Stimulated activated CD4-positive, alpha-beta T cell treated with anti-CD3 and anti-CD28 coated beads, TNF-alpha, amount 100 ng/mL, for 1 hour (primary cell): ENCODE measurements at places on chromosomes 1 and 21.

DNA sequence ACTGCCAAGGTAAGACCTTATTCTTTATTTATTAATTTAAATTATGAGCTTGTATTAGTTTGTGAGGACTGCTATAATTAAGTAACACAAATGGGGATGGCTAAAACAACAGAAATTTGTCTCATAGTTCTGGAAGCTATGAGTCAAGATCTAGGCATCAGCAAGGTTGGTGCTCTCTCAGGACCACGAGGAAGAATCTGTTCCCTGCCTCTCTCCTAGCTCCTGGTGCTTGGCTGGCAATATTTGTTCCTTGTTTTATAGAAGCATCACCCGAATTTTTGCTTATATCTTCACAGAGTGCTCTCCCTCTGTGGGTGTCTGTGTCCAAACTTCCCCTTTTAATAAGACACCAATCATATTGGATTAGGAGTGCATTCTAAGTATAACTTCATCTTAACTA is 41.4 kb upstream of the CCDC190 start:
- no peak for DNase-seq

DNA sequence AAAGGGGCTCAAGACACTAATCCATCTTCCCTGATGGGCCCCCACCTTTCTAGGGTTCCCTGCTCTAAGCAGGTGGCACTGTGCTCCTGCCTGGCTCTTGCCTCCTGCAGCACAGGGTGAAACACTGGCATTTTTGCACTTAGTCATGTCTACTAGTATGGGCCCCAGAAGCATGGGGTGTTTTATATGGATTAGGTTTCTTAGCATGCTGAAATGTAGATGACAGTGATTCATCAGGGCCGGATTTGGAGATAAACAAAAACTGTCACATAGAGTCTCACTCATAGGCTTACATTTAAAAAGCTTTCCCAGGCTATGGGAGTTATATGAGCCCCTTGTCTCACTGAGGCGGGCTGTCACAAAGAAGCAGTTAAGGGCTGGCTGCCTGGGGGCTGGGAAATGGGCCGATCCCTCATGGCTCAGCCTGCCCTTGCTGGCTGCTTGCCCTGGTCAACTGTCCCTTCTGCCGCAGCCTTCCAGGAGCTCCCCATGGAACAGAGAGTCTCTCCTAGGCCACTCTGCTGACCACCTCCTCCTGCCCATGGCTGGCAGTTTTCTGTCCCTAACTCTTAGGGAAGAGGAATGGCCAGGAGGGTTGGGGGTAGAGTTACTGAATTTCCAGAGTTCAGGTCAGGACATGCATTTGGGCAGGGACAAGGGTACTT is 6.5 kb downstream of the GALNT2 start:
- no peak for DNase-seq

- DNase-seq, result no peak
These were observed 57.2 kb upstream of the COL6A2 start for GRCh38 chr21:46040707-46041106.

- no peak for DNase-seq
These were observed 22.9 kb upstream of the LAMC1 start for GRCh38 chr1:183000167-183000962.

GRCh38 chr1:167669209-167670124 is 39.4 kb downstream of the RCSD1 start:
- DNase-seq, result no peak

- DNase-seq, result no peak
These were observed 148.7 kb upstream of the PRMT6 start for GRCh38 chr1:106907795-106908194.

GRCh38 chr1:113875714-113876113 is 4.2 kb upstream of the PTPN22 start:
- DNase-seq, result no peak

DNA sequence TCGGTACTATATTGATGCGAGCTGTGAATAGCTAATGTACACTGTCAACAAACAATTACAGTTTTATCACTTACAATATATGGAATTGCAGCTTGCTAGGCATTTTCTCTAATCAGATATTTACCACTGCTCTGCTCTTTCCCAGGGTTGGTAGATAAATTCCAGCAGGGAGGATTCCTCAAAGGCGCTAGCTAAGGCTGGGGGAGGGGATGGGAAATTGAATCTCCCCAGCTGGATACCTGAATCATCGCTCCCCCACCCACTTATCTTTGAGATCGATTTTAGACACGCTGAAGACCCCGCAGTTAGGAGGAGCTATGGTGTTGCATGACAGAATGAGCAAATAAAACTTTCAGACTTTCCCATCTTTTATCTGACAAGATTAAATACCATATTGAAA is 127.2 kb downstream of the CSMD2 start:
- DNase-seq, result no peak

DNA sequence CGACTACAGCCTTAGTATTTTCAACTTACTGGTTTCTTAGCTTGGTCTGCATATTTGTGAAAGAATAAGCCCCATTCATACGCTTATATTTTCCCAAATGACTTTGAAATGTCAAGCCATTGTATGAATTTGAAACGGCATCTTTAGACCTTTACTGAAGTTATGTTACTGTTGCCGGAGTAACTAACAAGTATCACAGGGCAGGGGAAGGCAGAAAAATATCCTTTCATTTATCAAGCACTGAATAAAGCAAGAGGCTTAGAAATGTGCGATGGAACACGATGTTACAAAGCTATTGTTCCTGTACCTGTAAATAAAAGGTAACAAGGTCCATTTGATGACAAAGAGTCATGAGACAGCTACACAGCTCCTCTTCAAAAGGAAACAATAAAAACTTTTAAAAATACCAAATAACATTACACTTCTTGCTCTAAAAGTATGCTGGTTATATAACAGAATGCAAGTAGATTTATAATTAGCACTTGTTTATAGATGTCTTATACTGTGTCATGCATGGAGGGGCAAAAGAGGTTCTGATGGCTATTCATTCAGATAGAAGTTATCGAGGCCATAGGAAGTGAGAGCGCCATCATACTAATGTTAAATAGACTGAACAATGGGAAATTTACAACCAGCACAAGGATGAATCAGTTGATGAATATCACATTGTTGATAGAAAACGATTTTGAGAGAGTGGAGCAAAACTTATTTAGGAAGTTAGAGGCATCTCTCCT is 322.6 kb downstream of the RGS7 start:
- DNase-seq, result no peak

- DNase-seq, result no peak
These were observed 44.3 kb upstream of the IL10 start for GRCh38 chr1:206816390-206817287.

DNA sequence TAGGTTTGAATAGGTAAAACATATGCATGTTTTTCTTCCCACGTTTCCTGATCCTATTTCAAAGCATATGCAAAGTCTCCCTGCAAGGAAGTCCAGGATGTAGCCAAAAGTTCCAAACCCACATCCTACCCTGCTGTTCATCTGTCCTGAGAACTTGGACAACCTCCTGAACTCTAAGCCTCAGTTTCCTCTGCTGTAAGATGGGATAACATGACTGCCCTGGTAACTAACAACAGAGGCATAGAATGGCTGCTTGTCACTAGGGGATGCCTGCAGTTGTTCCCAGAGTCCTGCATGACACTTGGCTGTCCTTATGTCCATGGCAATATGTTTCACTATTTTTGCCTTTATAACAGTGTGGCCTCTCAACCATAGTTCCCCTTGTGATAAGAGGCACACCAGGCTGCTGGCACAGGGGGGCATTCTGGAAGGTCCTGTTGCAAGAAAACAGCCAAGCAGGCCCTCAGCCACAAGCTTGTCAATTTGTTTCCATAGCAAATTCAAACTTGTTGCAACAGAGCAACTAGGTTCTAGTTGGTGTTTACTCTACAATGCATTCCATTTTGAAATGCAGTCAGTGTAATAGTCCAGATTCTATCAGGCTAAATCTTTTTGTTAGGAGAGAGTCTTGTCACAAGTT is 1.5 kb upstream of the HDGF start:
- no peak for DNase-seq

DNA sequence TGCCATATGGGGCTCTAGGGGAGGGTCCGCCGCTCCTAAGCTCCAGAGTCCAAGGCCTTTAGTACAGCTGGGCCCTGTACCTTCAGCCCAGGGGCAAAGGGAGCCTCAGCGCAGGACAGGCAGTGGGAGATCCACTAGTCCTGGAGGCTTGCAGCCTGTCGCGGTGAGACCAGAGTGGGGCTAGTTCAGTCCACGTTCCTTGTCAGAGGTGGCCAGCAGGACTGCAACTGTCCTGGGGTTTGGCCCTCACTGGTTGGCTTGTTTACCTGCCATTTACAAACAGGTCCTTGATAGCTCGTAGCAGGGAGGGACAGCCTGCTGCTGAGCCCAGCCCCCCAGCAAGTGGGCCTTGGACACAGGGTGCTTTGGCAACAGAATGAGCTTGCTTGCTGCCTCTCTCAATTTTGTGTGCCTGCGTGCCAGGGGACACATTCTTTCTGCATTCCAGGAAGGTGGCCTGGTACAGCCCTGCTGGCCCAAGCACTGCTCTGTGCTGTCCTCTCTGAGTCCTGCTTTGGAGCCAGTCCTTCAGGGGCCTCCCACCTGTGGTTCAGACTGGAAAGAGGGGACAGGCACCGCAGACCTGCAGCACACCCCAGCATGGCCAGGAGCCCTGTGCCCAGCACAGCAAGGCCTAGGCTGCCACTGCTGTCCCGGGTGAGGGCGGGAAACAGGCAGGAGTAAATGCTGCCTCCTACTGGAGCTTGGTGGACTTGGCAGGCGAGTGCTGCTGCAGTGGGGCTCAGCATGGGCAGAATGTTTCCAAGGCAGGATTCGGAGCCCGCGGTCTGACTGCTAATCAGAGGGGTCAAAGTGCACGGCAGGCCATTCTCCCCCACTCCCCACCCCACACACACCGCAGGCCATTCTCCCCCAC is 15.2 kb downstream of the H6PD start:
- no peak for DNase-seq

GRCh38 chr1:17053685-17054410 is at the start of gene SDHB:
SDHB (minus strand) TSS chr1:17054032; CDS start chr1:17054019, 13 bp downstream.
- DNase-seq, result peak; percentile 99

- no peak for DNase-seq
These were observed 49.4 kb upstream of the COG2 start for GRCh38 chr1:230592848-230593414.

DNA sequence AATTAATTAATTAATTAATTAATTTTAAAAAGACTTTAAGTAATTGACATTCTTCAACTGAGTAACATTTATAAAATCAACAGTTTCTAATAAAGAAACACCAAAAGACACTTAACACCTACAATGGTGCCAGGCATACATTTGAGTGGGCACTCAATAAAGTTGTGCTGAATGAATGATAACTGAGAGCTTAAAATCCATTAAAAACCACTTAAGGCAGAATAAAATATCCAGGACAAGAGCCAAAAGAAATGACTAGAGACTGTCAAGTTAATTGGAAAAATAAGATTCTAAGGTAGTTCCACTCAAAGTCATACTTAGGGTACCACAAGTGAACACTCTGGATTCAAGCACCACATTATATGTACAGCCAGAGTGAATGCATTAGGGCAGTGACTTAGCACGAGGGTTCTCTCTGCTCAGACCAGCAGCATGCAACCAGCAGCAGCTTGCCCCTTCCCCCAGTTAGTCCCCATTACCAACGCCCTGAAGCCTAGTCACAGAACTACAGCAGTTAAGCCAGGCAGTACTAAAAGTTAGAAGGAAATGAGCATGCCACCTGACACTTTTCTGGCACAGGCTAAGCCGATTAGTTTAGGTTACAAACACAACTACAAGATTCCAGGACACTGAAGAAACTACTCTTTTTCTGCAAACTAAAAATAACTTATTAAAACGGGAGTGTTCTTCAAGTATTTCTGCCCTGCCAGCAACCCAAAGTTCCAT is 46.5 kb downstream of the LUZP1 start:
- no peak for DNase-seq

DNA sequence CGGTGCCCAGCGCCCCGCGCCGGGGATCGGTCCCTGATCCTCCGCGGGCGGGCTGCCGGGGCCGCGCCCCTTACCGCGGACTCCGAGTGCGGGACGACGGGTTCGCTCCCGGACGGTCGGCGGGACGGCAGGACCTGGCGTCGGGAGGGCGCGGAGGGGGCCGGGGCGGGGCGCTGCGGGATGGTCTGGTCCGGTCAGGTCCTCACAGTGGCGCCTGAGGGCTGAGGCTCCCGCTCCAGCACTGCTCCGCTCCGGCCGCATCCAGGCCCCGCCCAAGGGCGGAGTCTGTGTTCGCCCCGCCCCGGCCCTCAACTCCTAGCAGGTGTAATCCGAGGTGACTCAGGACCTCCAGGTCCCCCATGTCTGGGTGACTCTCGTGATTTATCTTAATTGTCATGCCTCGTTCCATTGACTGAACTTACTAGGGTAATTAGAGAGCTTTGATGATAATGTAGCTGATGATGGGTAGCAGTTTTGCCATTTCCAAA is at the start of gene RAB3B:
RAB3B (minus strand) TSS at position 223 of the 488 bp plus-strand sequence. CDS start 13,583 bp downstream, outside the sequence.
- DNase-seq, result peak; percentile 67

- DNase-seq, result no peak
These were observed 18.7 kb downstream of the C1orf198 start for GRCh38 chr1:230849451-230850224.

DNA sequence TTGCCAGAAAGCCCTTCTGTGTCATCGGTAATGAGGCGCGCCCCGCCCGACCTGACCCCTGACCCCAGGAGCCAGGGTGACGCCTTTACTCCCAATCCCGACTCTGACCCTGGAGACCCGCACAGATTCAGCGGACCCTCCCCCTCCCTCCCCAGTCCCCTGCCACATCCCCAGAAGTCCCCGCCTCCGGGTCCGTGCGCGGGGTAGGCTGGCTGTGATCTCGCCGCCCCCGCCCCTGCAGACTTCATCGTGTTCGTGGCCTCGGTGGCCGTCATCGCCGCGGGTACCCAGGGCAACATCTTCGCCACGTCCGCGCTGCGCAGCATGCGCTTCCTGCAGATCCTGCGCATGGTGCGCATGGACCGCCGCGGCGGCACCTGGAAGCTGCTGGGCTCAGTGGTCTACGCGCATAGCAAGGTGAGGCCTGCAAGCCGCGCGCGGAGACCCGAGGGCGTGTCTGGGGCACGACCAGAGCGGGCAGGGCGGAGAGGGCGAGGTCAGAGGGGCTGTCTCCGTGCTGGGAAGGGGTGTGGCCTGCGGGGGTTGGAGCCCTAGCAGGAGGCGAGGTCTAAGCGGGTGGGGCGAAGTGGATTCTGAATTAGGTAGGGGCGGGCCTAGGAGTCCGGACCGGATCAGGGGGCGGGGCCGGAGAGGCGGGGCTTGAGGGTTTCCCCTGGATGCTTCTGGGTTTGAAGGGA is 34.8 kb downstream of the KCNQ4 start:
- DNase-seq, result peak; percentile 69

DNA sequence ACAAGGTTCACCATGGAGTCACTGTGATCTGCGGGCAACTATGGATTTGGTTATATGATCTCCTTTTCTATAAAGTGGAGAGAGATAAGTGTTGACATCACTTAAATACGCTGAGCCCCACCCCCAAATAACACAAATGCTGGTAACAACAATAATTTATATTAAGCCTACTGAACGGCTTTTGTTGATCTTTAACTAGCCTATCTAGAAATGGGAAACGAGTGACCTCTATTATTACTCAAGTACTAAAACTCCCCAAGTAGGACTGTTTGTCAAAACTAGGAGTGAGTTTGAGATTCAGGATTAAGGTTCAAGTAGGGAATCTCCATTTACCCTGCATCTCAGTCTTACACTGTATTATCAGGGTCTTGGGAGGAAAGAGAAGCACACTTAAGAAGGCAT is 52.2 kb downstream of the MAP3K7CL start:
- DNase-seq, result no peak
